ENCODE measurements at places on chromosomes 3 and 15.

GRCh38 chr3:127959041-127959440, 44.0 kb downstream of the KBTBD12 start:
- no peak for DNase-seq

GRCh38 chr3:194178669-194179068, 42.7 kb downstream of the HES1 start:
- DNase-seq, result no peak

- DNase-seq, result no peak
Measured at GRCh38 chr3:139286825-139287224, 57.0 kb upstream of the MRPS22 start.

DNA sequence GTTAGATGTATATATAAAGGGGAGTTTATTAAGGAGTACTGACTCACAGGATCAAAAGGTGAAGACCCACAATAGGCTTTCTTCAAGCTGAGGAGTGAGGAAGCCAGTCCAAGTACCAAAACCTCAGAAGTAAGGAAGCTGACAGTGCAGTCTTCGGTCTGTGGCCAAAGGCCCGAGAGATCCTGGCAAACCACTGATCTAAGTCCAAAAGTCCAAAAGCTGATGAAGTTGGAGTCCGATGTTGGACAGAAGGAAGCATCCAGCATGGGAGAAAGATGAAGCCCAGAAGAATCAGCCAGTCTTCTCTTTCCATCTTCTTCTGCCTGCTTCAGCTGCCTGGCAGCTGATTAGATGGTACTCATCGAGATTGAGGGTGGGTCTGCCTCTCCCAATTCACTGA, 107.5 kb downstream of the BCHE start:
- no peak for DNase-seq

- DNase-seq, result no peak
Measured at GRCh38 chr3:171142985-171143384, 116.5 kb upstream of the SLC2A2 start.

DNA sequence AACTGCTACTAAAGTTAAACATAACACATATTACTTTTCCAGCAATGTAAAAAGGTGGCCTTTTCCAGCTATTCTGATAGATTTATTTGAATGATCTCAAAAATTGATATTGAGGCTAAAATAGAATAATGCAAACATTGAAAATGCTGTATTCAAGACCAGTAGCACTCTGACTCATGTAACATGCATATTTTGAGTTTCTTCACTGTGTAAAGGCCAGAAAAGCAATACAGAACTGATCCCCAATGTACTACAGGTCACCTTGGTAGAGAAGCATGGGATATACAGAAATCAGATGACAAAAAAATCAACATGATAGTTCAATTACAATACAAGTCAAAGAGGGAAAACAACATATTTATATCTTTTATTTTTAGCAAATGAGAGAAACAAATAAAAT, 419.6 kb downstream of the DIPK2A start:
- no peak for DNase-seq

GRCh38 chr15:80801891-80802680, 22.9 kb downstream of the CEMIP start:
- DNase-seq, result no peak

DNA sequence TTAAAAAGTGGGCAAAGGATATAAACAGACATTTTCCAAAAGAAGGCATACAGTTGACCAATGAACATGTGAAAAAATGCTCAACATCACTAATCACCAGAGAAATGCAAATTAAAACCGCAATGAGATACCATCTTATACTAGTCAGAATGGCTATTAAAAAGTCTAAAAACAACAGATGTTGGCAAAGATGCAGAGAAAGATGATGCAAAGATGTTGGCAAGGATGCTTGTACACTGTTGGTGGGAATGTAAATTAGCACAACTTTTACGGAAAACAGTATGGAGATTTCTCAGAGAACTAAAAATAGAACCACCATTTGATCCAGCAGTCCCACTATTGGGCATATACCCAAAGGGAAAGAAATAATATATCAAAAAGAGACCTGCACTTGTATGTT, 53.5 kb downstream of the TLNRD1 start:
- DNase-seq, result no peak

GRCh38 chr3:174755833-174756829, 103.0 kb upstream of the NAALADL2 start:
- no peak for DNase-seq

GRCh38 chr3:39191111-39191510, 1.3 kb downstream of the XIRP1 start:
- DNase-seq, result no peak

- no peak for DNase-seq
Measured at GRCh38 chr3:108297647-108298046, 1.3 kb downstream of the HHLA2 start.

DNA sequence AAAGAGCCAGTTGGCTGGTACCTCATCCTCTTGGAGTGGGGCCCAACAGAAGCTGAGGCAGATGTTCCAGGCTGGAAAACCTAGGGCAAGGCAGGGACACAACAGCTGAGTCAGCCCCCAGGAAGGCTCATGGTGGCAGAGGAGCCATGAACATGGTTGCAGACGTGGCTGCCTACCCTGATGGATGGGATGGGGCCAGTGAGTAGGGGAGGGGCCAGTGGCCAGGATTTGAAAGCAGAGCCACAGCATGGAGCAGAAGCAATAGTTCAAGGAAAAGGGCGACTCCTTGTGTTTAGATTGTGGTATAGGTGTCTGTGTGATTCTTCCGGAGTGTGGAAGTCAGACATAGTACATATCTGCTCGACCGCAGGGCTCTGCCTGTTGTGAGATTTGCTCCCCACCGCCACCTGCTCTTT, 24.2 kb downstream of the PXYLP1 start:
- no peak for DNase-seq

- no peak for DNase-seq
Measured at GRCh38 chr15:72770673-72771328, 12.8 kb downstream of the ADPGK start.

GRCh38 chr3:160538895-160539294, 26.5 kb downstream of the KPNA4 start:
- no peak for DNase-seq

- DNase-seq, result no peak
Measured at GRCh38 chr15:91882858-91883586, 29.5 kb downstream of the SLCO3A1 start.

- DNase-seq, result no peak
Measured at GRCh38 chr15:56251315-56252095, 7.8 kb upstream of the RFX7 start.

GRCh38 chr15:59401824-59402569, 29.3 kb upstream of the MYO1E start:
- DNase-seq, result no peak

GRCh38 chr3:140007911-140008869, 73.2 kb downstream of the CLSTN2 start:
- DNase-seq, result no peak

DNA sequence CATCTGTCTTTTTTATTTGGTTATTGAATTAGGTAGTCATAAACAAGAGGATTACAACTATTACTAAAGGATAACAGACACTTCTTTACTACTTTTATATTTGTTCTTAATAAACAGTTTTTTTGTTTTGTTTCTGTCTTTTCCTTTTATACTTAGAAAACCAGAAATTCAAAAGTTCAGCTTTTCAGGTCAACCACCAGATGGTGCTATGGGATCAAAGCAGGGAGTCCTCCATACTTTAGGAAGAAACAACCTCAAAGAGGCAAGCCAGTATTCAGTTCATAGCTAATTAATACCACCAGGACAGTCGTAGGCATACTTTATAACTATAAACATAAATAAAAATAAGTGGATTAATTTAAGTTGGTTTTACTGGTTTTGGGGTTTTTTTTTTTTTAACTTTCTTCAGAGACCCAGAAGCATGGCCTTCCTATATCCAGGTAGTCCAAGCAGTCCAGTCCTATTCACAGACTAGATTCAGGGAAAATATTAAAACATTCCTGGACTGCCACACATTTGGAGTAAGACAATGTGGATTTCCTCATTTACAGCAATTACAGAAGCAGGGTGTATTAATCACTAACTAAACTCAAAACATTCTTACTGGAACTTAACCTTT, 16.0 kb upstream of the EID1 start:
- DNase-seq, result no peak

DNA sequence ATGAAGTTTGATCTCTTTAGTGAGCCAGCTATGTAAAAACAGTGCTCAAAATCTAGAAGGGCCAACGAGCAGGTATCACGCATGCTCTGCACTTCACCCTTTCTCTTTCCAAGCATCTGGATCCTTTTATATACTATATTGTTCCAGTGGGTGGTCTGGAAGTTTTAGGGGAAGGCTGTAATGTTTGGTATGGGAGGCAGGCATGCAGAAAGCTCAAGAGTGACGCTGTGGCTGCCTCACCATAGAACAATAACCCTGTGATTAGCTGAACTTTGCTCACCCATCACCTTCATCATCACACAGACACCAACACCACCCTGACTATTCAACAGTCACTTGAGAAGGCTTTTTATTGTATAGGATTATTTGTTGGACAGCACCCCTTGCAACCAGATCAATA, 81.6 kb downstream of the FBN1 start:
- DNase-seq, result no peak
